ENCODE measurements at places on chromosomes 12 and 14. TPM values are rescaled to one million over a fixed set of nuclear protein-coding genes. Genes with fewer than 3 reads are reported as not detected.

Gene TAS2R50
- 2.3 TPM for total RNA-seq

GRCh38 chr14:76352639-76353281 lies 23.2 kb upstream of the ESRRB start:
- DNase-seq, result peak; percentile 34
- no peaks in the 10 kb centered on the region for H3K4me1 ChIP-seq
- H3K27me3 ChIP-seq, result no peaks in the 10 kb centered on the region
- H3K4me3 ChIP-seq, result peak overlapping the region; percentile 5

DNA sequence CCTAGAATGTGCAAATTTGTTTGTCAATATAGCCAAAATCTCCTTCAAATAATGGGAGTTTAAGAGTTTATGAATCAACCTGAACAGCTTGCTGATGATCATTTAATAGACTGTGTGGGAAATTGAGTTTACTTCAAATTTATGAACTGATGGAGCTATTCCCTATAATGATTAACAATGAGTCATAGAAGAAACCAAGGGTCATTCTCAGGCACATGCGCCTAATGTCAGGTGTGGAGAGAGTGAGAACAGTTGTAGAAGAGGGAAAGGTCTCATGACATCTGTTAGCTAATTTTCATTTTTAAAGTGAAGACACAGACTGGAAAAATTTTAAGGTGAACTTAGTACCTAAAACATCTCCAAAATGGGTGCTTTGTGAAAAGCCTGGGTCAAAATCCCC lies 191.8 kb downstream of the BMP4 start:
- H3K36me3 ChIP-seq, result no peaks in the 10 kb centered on the region
- no peak for DNase-seq
- no peaks in the 10 kb centered on the region for H3K4me1 ChIP-seq
- no peaks in the 10 kb centered on the region for H3K27me3 ChIP-seq
- no peak overlapping the region for H3K4me3 ChIP-seq
- no peak overlapping the region for H3K27ac ChIP-seq

- H3K4me3 ChIP-seq, result peak overlapping the region; percentile 81
- no peaks in the 10 kb centered on the region for H3K27me3 ChIP-seq
- H3K27ac ChIP-seq, result peak overlapping the region; percentile 83
- peak; percentile 54 for DNase-seq
These were observed 753 bp downstream of the CSRNP2 start for GRCh38 chr12:51082561-51083125.

- no peak overlapping the region for H3K4me3 ChIP-seq
- no peaks in the 10 kb centered on the region for H3K36me3 ChIP-seq
- H3K4me1 ChIP-seq, result no peaks in the 10 kb centered on the region
- no peak for DNase-seq
- no peak overlapping the region for H3K27ac ChIP-seq
These were observed 24.7 kb upstream of the NTF3 start for GRCh38 chr12:5407034-5407856.

DNA sequence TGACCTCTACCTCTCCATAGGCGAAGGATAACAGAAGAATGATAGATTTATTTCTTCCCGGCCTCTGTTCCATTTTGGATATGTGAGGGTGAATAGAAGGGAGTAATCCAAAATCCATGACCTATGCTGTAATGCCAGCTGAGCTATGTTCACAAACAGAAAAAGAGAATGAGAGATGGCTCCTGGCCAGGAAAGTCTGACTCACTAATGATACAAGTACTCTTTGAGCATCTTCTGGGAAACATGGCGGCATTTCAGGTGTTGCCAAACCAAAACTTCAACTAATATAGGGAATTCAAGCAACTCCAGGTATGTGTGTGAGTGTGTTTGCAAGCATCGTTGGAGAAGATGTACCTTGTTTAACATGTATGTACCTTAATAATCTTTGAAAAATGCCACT lies 55.1 kb downstream of the MED13L start:
- H3K27ac ChIP-seq, result no peak overlapping the region
- H3K4me1 ChIP-seq, result peaks cover 4% of the 10 kb centered on the region
- DNase-seq, result peak; percentile 96
- H3K27me3 ChIP-seq, result no peaks in the 10 kb centered on the region
- H3K36me3 ChIP-seq, result no peaks in the 10 kb centered on the region

DNA sequence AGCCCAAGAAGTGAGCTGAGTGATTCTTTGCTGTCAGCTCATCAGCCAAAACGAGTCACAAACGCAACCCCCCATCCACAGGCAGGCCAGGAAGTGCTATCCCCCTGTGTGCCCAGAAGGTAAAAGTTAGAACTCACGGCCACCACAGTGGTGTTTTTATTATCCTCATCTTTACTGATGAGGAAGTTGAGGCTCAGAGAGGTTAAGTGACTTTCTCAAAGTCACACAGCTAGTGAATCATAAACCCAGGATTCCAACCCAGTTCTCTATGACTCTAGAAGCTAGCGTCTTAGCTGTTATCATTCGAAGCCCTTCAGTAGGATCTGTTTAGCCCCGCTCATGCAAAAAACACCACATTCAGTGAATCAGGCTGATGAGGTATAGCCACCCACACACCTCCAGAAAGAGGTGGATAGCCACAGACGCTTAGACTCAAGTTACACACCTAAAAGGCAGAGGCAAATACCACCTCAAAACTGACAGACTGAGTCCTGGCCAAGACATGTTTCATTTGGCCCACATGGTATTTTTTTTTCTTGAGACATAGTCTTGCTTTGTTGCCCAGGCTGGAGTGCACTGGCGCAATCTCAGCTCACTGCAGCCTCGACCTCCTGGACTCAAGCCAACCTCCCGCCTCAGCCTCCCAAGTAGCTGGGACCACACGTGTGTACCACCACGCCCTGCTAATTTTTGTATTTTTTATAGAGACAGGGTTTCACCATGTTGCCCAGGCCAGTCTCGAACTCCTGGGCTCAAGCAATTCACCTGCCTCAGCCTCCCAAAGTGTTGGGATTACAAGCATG lies 100.7 kb downstream of the SCARB1 start:
- H3K27me3 ChIP-seq, result peaks cover 16% of the 10 kb centered on the region
- no peak for DNase-seq
- no peaks in the 10 kb centered on the region for H3K36me3 ChIP-seq
- H3K27ac ChIP-seq, result no peak overlapping the region
- peaks cover 6% of the 10 kb centered on the region for H3K4me1 ChIP-seq

DNA sequence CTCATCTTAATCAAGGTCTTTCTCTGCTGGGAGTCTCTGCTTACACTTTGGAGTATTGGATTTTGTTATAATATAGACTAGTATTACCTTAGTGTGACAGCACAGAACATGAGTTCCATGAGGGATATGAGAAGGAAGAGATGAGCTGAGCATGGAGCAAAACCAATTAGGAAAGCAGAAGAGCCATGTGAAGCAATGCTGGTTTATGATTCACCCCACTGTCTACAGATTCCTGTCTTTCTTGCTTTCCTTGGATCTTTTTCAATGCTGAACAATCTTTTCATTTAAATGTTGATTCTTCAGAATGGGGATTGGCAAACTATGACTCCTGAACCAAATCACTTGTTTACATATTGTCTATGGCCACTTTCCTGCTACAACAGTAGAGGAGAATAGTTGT lies 70.4 kb upstream of the KITLG start:
- no peak overlapping the region for H3K27ac ChIP-seq
- H3K4me3 ChIP-seq, result no peak overlapping the region
- H3K4me1 ChIP-seq, result no peaks in the 10 kb centered on the region
- DNase-seq, result peak; percentile 62
- H3K27me3 ChIP-seq, result no peaks in the 10 kb centered on the region

- H3K27me3 ChIP-seq, result no peaks in the 10 kb centered on the region
- no peak for DNase-seq
- H3K4me3 ChIP-seq, result peak overlapping the region; percentile 100
- peak overlapping the region; percentile 93 for H3K27ac ChIP-seq
- H3K4me1 ChIP-seq, result no peaks in the 10 kb centered on the region
These were observed 676 bp downstream of the MRPL42 start for GRCh38 chr12:93468008-93468371.
